Neuronal stem cell (in vitro differentiated cells): ENCODE measurements at places on chromosomes 6 and 20.
A peak's percentile ranks its signal among the peaks of the same experiment; 100 is the strongest.

GRCh38 chr6:83514466-83514865, 2.1 kb downstream of the PRSS35 start:
- H3K36me3 ChIP-seq: no peaks in the 10 kb centered on the region
- no peaks in the 10 kb centered on the region for H3K27me3 ChIP-seq
- H3K27ac ChIP-seq: no peak overlapping the region
- H3K4me3 ChIP-seq: no peak overlapping the region
- peaks cover 3% of the 10 kb centered on the region for H3K4me1 ChIP-seq

- no peak overlapping the region for H3K4me3 ChIP-seq
- H3K36me3 ChIP-seq: peaks cover 14% of the 10 kb centered on the region
- no peak overlapping the region for H3K27ac ChIP-seq
- peaks cover 1% of the 10 kb centered on the region for H3K4me1 ChIP-seq
Observed at GRCh38 chr20:44596010-44596409, 13.6 kb downstream of the PKIG start.

DNA sequence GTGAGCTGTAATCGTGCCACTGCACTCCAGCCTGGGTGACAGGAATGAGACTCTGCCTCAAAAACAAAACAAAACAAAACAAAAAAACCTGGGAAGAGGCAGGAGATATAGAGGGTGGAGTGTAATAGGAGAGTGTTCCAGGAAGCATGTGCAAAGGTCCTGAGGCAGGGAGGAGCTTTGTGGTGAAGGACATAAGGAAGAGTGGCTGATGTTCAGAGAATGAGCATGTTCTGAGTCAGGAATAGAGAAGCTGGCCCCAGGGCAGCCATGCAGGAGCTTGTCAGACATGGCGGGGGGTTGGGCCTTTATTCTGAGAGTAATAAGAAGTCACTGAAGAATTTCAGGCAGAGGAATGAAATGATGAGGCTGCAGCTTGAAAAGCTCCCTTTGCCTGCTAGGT, 337.0 kb downstream of the CDH26 start:
- H3K36me3 ChIP-seq: no peaks in the 10 kb centered on the region
- H3K27me3 ChIP-seq: no peaks in the 10 kb centered on the region
- H3K27ac ChIP-seq: no peak overlapping the region
- no peak for DNase-seq

DNA sequence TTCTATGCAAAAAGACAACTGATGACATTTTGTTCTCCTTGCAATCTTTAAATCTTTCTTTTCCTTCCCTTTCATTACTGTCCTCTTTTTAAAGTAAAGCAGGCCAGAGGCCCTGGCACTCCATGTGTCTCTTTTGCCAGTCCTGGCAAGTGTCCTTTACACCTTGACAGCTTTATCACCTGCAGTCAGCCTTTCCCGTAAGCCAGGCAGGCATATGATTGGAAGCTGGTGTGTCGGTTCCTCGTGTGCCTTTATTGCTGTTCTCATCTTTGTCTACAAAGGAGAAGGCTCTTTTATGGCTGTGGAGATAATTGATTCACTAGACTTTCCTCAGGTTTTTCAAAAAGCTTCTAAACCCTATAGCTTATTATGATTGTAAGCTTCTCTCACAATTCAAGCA, 162.3 kb upstream of the FBXL4 start:
- H3K27ac ChIP-seq: no peak overlapping the region
- H3K4me1 ChIP-seq: no peaks in the 10 kb centered on the region
- H3K36me3 ChIP-seq: no peaks in the 10 kb centered on the region

GRCh38 chr20:5786930-5787795, 37.0 kb downstream of the SHLD1 start:
- no peak for DNase-seq
- peaks cover under 1% of the 10 kb centered on the region for H3K4me1 ChIP-seq
- H3K4me3 ChIP-seq: no peak overlapping the region
- H3K27ac ChIP-seq: no peak overlapping the region
- no peaks in the 10 kb centered on the region for H3K27me3 ChIP-seq
- no peaks in the 10 kb centered on the region for H3K36me3 ChIP-seq

DNA sequence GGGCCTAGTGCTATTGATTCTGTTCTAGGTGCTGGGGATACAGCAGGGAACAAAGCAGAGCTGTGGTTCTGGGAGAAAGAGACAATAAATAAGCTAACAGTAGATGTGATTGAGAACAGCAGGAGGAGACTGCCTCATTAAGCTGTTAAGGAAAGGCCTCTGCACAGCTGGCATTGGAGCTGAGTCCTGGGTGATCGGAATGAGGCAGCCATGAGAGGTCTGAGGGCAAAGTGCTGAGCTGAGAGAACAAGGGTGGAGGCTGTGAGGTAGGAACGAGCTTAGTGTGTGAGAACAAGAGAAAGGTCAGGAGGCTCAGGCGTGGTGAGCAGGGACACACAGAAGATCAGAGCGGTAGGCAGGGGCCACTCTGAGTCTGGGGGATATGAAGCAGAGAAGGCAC, 18.3 kb downstream of the DDX27 start:
- H3K27me3 ChIP-seq: no peaks in the 10 kb centered on the region
- no peaks in the 10 kb centered on the region for H3K4me1 ChIP-seq
- no peak overlapping the region for H3K27ac ChIP-seq
- no peak for DNase-seq

DNA sequence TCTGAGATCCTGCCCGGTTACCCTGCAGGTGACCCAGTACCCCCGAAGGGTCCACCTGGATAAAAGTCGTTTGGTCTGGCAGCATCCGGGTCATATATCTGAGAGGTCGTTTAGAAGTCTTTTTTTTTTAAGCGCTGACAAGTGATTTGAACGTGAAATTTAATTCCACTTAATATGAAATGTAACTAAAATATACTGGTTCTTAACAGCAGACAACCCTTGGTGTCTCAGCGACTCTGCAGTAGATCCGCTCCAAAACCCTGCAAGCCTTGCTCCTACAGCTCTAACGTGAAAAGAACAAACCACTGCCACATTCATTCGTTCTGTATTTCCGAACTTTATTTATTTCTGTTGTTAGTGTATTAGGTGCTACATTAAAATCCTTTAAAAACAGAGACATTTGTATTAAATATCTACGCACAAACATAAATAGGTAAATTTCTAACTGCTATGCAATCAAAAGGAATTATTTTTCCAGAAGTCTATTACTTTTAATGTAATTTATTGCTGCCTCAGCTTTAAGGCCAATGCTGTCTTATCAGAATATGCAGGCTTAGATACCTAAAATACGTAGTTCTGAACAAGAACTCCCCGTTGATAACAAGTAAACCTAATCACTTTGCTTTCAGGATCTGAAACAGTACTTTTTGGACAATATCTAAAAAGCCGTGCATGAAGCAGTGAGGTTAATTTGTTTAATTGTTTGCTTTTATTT, 33.5 kb upstream of the TCF21 start:
- H3K27me3 ChIP-seq: peaks cover 22% of the 10 kb centered on the region
- peak; percentile 21 for DNase-seq
- no peak overlapping the region for H3K27ac ChIP-seq
- no peaks in the 10 kb centered on the region for H3K4me1 ChIP-seq
- H3K4me3 ChIP-seq: no peak overlapping the region

- H3K27ac ChIP-seq: no peak overlapping the region
- DNase-seq: no peak
- H3K27me3 ChIP-seq: no peaks in the 10 kb centered on the region
- no peaks in the 10 kb centered on the region for H3K4me1 ChIP-seq
- no peak overlapping the region for H3K4me3 ChIP-seq
- H3K36me3 ChIP-seq: no peaks in the 10 kb centered on the region
Observed at GRCh38 chr6:15793826-15794225, 131.0 kb upstream of the DTNBP1 start.

GRCh38 chr6:100203400-100203799, 209.4 kb upstream of the MCHR2 start:
- H3K27ac ChIP-seq: no peak overlapping the region
- no peaks in the 10 kb centered on the region for H3K36me3 ChIP-seq
- no peaks in the 10 kb centered on the region for H3K4me1 ChIP-seq

DNA sequence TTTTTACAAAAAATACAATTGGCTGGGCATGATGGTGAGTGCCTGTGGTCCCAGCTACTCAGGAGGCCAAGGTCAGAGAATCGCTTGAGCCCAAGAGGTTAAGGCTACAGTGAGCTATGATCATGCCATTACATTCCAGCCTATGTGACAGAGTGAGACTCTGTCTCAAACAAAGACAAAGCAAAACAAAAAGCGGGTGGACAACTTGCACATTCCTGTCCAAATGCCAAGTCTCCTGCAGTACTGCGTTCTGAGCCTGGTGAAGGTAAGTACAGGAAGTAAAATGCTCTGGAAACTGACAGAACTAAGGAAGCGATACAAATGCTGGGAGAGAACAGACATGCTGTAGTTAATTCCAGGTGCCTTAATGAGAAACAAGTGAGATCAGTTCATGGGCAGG, 20.4 kb upstream of the TMEM242 start:
- H3K36me3 ChIP-seq: no peaks in the 10 kb centered on the region
- H3K4me3 ChIP-seq: no peak overlapping the region
- H3K27ac ChIP-seq: no peak overlapping the region
- H3K4me1 ChIP-seq: no peaks in the 10 kb centered on the region
- DNase-seq: no peak

GRCh38 chr20:37943501-37944455, 40.9 kb downstream of the VSTM2L start:
- H3K4me1 ChIP-seq: peaks cover 2% of the 10 kb centered on the region
- H3K27me3 ChIP-seq: no peaks in the 10 kb centered on the region
- H3K36me3 ChIP-seq: no peaks in the 10 kb centered on the region
- DNase-seq: no peak
- no peak overlapping the region for H3K4me3 ChIP-seq

GRCh38 chr6:41216616-41217015, 11.5 kb upstream of the TREML4 start:
- H3K36me3 ChIP-seq: no peaks in the 10 kb centered on the region
- H3K4me1 ChIP-seq: no peaks in the 10 kb centered on the region
- no peak for DNase-seq
- no peak overlapping the region for H3K4me3 ChIP-seq
- H3K27me3 ChIP-seq: no peaks in the 10 kb centered on the region

GRCh38 chr20:60104993-60105803, 147.0 kb downstream of the CDH26 start:
- no peaks in the 10 kb centered on the region for H3K4me1 ChIP-seq
- no peaks in the 10 kb centered on the region for H3K27me3 ChIP-seq
- DNase-seq: no peak
- H3K4me3 ChIP-seq: no peak overlapping the region
- H3K27ac ChIP-seq: no peak overlapping the region
- no peaks in the 10 kb centered on the region for H3K36me3 ChIP-seq

DNA sequence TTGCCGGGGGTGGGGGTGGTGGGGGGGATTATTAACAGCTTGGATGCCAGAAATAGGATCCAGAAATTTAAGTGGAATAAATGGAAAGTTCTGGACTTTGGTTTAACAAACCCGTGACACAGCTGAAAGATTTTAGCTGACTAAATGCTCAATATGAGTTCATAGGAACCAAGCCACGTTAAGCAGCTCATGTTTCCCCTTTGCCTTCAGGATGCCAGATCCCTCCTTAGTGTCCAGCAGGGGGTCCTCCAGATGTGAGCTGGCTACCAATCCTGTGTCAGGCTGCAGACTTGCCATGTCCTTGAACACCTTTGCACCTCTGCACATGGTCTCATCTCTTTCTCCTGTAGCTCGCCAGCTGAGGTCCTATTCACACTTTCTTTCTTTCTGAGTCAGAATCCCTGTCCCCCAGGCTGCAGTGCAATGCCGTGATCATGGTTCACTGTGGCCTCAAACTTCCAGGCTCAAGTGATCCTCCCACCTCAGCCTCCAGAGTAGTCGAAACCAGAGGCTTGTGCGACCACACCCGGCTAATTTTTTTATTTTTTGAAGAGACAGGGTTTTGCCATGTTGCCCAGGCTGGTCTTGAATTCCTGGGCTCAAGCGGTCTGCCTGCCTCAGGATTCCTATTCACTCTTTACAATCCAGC, 133.3 kb upstream of the ARMC2 start:
- H3K27me3 ChIP-seq: no peaks in the 10 kb centered on the region
- H3K27ac ChIP-seq: no peak overlapping the region
- H3K4me1 ChIP-seq: no peaks in the 10 kb centered on the region
- H3K36me3 ChIP-seq: no peaks in the 10 kb centered on the region
- DNase-seq: no peak

- no peaks in the 10 kb centered on the region for H3K27me3 ChIP-seq
- no peaks in the 10 kb centered on the region for H3K36me3 ChIP-seq
- no peak for DNase-seq
- H3K4me3 ChIP-seq: no peak overlapping the region
- H3K4me1 ChIP-seq: peaks cover 52% of the 10 kb centered on the region
Observed at GRCh38 chr6:165844232-165844631, 181.2 kb upstream of the PDE10A start.

DNA sequence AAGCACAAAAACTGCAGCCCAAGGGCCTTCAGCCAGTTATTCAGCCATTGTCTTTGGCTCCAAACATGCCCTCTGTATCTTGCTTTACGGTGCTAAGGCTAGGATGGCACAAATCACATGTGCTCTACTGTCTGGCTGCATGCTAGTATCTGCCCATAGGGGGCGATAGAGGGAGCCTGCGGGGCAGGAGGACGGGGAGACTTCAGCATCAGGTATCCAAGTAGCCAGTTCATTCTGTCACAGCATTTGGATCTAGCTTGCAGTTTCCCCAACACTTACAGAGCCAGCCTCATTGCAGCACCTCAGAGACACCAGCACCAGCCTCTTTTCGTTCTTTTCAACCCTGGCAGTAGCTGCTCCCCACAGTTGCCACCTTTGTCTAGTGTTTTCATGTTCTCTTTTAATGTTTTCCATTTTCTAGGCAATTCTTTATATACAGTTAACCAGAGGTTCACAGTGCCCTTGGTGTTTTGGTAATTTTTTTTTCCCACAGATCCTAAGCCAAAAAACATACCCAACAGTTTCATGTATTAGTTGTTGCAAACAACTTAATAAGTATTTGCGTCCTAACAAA, 705.9 kb downstream of the PTPRT start:
- no peaks in the 10 kb centered on the region for H3K4me1 ChIP-seq
- H3K36me3 ChIP-seq: no peaks in the 10 kb centered on the region
- H3K27me3 ChIP-seq: no peaks in the 10 kb centered on the region

DNA sequence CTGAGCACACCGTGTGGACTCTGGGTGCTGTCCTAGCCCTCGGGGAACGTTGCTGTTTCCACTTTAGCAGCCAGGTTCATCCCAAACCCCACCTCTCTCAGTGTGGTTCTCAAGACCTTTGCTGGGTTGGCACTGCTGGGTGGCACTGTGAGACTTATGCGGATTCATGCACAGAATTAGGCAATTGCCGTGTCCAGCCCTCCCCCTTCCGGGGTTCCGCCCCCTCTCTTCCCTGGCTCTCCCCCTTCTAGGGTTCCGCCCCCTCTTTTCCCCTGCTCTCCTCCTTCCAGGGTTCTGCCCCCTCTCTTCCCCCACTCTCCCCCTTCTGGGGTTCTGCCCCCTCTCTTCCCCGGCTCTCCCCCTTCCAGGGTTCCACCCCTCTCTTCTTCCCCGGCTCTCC, 39.8 kb upstream of the SLCO4A1 start:
- DNase-seq: no peak
- peaks cover 35% of the 10 kb centered on the region for H3K27me3 ChIP-seq
- peaks cover 8% of the 10 kb centered on the region for H3K4me1 ChIP-seq
- no peak overlapping the region for H3K27ac ChIP-seq

GRCh38 chr6:25248123-25248522, 31.1 kb upstream of the CARMIL1 start:
- no peak for DNase-seq
- H3K4me1 ChIP-seq: no peaks in the 10 kb centered on the region
